Large intestine (tissue), 12 donors: ENCODE measurements at places on chromosomes 12 and 14.

DNA sequence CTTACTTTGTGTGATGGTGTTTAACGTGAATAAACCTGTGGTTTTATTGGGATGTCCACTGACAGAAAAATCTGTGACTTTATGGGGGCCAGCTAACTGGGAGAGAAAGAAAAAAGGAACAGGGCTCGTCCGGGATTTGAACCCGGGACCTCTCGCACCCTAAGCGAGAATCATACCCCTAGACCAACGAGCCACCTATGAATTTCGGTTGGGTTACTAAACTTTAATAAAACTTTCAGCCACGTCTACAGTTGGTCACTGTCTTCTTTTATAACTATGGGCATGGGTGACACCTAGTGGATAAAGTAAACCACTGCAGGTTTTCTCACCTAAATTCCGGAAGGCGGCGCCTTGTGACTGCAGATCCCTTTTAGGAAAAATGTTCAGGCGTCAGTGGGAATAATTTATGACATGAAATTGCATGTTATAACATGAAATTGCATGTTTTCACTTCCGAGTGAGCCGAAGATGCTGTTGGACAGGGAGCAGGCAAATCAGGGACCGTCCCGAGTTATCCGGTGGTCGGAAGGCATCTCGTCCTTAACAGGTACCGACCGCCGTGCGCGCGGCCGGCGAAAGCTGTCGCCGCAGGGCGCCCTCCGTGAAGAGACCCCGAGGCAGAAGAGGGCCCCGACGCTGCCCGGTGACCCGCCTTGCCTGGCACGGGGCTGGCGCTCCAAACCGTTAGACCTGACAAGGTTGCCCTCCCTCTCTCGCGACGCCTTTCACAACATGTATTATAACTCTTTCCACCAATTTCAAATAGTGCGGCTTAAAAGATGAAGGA, 18.2 kb upstream of the RNASE12 start:
- DNase-seq = peak; percentile 78

DNA sequence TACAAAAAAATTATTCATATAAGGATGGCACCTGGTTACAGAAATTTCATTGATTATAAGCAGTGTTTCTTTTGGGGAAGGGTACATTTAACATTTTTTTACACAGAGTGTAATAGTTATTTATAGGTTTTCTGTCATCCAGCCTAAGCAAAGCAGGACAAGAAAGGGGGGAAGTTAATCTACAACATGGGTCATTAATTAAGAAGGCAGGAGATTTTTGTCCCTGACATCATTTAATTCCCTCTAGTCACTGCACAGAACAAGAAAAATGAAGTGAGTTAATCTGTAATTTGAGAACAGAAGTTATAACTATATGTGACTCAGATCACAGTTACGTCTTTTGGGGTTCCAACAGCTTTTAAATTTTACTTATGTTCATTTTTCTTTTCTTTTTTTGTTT, 173.4 kb downstream of the PTPRO start:
- no peak for DNase-seq

DNA sequence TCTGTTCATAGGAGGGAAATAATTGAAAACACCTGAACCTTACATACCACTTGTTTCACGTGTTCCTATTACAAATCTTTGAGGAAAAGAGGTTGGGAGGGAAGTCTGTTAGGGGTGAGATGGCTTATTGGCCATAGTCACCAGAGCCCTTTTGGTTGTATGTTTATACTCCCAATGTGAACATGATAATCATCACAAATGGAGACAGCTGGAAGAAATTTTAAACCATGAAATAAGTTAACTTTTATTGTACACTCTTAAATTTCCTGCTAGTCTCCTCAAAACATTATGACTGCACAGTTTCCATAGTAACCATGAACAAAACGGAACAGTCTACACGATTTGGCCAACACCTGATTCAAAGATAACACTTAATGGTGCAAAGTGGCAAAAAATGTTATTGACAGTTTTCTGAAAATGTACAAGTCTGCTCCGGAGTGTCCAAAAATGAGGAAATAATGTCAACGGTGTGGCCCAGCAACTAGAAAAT, 56.9 kb downstream of the LMNTD1 start:
- no peak for DNase-seq

DNA sequence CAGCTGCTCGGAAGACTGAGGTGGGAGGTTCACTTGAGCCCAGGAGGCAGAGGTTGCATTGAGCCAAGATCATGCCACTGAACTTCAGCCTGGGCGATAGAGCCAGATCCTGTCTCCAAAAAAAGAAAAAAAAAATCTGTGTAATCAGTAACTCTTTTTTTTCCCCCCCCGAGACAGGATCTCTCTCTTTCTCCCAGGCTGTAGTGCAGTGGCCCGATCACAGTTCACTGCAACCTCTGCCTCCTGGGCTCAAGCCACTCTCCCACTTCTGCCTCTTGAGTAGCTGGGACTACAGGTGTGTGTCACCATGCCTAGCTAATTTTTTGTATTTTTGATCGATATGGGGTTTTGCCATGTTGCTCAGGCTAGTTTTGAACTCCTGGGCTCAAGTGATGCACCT, 113.6 kb downstream of the SYNE2 start:
- no peak for DNase-seq

GRCh38 chr12:59322473-59322872, 273.4 kb upstream of the SLC16A7 start:
- no peak for DNase-seq

GRCh38 chr12:121217761-121218160, 7.8 kb downstream of the P2RX4 start:
- peak; percentile 91 for DNase-seq

DNA sequence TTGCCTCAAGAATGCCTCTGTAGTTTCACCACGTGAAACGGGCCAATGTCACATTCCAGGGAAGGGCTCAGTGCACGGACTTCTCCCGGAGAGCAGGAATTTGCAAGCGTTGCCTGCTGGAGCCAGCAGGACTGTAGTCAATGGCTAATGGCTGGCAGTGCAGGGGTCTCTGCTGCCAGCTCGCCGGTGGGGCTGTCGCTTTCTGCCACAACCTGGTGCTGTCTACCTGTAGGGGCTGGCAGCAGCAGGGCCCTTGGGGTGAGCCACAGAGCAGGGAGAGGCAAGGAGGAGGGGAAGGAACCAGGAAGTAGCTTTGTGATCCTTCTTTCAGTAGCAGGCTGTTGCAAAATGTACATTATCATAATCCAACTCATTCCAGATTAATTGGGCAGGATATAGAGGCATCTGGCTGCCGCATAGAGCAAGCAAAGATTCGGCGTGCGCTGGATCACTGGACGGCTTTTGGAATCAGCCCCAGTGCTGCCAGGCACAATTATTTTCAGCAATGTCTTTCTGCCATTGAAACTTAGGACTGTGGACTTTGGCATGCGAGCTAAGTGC, 114.1 kb downstream of the PAPOLA start:
- DNase-seq = no peak

GRCh38 chr14:22593189-22593588, 4.2 kb upstream of the DAD1 start:
- DNase-seq = no peak
